ENCODE measurements at places on chromosomes 12 and 14.
A peak's percentile ranks its signal among the peaks of the same experiment; 100 is the strongest.

DNA sequence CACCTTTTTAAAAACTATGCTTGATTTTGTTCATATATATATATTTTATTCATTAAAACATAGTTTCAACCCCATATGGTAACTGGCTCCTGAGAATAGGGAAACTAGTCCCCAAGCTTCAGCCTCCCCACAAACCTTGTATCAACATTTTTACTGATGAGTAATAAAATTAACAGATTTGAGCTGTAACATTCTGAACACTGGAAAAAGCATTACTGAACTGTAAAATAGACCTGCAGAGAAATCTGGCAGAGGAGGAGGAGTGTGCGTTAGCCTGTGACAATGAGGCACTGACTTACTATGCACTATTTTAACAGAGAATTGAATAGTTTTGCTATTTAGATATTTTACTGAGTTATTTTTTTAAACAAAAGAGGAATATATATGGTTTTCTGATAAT lies 43.1 kb downstream of the FRS2 start:
- peak; percentile 33 for DNase-seq

DNA sequence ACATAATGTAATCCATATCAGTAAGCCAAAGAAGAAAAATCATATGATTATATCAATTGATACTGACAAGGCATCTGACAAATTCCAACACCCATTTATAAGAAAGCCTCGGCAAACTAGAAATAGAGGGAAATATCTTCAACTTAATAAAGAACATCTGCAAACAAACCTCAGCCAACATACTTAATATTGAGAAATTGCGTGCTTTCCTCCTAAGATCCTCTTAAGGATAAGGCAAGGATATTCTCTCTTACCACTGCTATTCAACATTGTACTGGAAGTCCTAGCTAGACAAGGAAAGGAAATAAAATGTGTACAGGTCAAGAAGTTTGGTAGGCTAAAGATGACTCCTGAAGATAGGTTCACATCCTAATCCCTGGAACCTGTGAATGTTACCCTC lies 115.9 kb downstream of the DERA start:
- no peak for DNase-seq

- no peak for DNase-seq
Measured at GRCh38 chr14:99412117-99413061, 68.3 kb downstream of the SETD3 start.

DNA sequence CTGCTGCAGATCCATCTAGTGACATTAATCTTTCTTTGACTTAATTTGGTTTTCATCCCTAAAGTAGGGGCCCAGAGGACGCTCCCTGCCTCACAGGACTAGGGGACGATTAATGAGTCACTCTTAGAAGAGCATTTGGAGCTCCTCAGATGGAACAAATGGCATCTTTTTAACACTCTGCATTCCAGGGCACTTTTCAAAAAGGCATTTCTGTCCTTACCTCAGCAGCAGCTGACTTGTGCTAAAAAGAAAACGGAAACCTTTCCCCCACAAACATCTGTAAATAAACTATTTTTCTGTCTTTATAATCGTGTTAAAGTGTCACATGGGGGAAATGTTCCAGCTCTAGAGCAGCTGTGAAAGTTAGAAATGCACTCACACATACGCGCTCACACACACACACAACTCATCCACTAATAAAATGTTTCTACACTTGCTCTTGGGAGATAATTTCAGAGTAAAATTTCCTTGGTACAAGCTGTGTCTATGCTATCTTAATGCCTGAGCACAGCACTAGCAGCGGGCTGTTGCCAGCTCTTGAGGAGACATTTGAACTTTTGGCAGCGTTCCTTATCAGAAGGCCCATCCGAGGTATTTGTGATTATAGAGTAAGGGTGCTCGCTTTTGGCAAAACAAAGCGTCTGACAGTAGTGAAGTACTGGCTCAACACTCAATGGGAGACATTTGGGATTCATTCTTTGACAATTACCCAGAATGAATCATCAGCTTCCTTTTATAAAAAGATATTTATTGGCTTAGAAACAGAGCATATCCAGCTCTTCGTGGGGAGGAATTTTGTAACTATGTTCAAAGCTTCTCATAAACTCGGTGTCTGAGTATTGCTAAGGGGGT lies 141.3 kb downstream of the PLXNC1 start:
- DNase-seq = peak; percentile 90

DNA sequence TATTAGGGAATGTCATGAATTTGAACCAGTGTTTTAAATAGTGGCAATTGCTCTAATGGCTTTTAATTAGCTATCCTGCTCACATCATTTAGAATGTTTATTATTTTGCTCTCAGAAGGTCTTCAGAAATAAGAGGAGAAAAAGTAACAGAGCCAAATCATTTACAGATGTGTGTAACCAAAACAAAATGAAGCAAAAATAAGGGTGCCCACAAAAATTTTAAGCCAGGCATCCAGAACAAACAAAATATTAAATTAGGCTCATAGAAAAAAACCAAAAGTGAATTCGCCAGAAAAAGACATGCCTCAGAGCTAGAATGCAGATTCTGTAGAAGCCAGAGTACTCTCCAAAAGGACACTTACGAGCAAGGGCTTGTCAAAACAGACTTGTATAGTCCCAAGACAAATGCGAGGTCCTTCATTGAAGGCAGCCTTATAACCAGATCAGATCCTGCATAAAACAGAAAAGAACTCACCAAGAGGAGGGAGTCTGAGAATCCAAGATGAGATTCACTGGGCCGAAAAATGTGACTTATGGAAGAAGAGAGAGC lies 20.2 kb upstream of the SERPINA1 start:
- DNase-seq = no peak

- DNase-seq = no peak
Measured at GRCh38 chr12:26372866-26373265, 177.5 kb downstream of the SSPN start.

DNA sequence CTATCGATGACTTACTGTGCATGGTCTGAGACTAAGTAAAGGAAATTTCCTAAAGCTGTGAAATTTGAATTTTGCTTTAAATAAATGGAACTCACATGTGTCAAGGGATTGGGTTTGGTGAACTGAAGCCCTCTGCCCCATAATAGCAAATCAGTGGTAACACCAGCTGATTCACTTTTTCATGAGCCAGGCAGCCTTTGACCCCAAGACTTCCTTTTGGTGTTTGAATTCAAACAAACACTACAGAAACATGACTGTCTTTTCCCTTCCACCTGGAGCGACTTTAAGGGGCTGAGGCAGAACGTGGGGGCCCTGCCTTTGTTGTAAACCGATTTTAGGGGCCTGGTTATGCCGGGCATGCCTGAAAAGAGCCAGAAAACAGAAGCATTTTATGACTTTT lies 28.8 kb downstream of the KCTD10 start:
- no peak for DNase-seq

GRCh38 chr12:5582541-5582940 lies 150.6 kb downstream of the NTF3 start:
- DNase-seq = no peak

- no peak for DNase-seq
Measured at GRCh38 chr14:25116607-25117006, 66.7 kb upstream of the STXBP6 start.

DNA sequence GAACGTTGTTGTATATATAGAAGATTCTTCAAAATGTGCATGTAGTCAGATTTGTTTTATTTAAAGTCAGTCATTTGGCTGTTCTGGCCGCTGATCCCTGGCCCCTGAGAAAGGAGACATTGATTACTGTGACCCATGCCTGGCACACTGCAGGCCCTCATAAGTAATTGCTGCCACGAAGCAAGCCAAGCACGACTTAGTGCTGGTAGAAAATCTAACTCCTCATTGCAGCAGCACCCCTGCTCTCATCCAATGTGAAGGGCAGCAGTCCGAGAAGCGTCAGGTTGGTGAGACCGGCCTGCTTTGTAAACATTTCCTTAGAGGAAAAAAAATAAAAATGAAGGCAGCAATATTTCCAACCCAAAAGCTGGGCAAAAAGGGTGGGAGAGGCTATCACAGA lies 22.8 kb upstream of the TMTC2 start:
- no peak for DNase-seq

- DNase-seq = no peak
Measured at GRCh38 chr12:39037115-39037514, 131.7 kb upstream of the CPNE8 start.

DNA sequence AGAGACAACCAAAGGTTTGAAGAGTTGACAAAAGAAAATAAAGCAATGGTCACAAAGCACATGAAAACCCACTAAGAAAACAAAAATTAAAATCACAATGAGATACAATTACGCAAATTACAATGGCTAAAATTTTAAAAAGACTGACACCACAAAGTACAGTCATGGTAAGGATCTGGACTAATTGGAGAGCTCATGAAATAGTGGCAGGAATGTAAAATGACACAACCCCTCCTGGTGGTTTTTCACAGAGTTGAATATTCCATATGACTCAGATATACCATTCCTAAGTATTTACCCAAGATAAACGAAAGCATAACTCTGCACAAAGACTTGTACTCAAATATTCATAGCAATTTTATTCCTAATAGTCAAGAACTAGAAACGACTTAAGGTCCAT lies 65.9 kb downstream of the NOVA1 start:
- no peak for DNase-seq

DNA sequence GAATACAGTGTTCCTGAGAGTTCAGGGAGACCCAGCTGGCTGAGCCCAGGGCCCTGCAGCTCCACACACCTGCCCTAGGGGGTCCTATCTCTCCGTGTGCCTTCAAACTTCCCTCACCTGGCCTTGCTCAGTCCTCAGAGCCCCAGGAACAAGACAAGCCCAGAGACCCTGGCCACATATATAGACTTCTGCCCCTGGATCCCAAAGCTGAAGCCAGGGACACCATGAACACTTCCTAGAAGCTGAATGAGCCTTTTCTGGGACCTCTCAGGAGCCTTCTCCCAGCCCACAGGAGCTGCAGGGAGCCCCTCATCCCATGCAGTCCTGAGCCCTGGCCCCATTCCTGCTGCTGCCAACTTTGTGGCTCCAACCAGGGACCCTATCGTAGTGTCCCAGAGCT lies 190.5 kb downstream of the DICER1 start:
- DNase-seq = no peak

GRCh38 chr12:50508970-50509663 lies 4.3 kb downstream of the DIP2B start:
- no peak for DNase-seq

- no peak for DNase-seq
Measured at GRCh38 chr14:74507085-74507484, 13.5 kb downstream of the ISCA2 start.

GRCh38 chr14:20503898-20504297 lies 1.4 kb upstream of the RNASE10 start:
- no peak for DNase-seq

DNA sequence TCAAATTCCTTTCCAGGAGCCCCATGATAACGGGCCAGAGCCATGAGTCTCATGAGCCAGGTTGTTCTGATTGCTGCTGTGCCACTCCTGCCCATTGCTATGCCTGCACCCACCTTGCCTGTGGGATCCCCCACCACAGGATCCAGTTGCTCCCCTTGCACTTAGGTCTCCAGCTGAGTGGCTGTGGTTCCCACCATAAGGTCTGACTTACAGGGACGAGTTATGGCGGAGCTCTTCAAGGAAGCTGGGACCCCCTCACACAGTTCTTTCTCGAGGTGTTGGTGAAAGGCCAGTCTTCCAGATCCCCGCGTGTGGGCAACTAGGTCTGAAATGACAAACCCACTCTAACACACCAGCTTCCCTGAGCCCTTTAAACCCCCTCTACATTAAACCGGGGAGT lies 111.9 kb upstream of the C14orf180 start:
- DNase-seq = no peak

DNA sequence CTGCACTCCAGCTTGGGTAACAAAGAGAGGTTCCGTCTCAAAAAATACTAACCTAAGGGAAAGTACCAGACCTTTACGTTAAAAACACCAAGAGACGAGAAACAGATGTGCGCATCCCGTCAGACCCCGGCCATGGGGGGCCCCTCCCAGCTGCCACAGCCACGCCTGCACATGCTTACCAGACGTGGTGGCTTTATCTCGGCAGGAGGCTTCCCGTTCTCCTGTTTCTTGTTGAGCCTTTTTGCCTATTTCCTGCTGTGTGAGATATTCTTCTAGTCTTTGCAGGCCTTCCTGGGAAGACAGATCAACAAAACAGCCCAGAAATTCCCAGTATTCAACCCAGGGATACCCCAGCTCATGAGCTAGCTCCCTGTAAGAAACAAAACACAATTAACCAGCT lies 23.6 kb downstream of the PGAM5 start:
- DNase-seq = no peak

DNA sequence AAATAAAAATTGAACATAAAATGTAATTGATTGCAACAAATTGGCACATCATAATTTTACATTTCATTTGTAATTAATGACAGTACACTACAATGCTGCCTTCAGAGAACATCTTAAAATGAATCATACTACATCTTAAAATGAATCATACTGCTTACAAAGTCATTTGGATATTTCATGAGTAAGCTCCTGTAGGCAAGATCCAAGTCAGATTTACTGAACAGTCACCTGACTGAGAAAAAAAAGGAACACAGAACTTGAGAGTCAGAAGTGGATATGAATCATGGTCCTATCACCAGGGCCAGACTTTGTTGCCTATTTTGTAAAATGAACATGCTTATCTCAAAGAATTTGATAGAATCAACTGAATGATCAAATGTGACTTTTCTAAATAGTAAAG lies 32.7 kb upstream of the FBLN5 start:
- DNase-seq = peak; percentile 90

DNA sequence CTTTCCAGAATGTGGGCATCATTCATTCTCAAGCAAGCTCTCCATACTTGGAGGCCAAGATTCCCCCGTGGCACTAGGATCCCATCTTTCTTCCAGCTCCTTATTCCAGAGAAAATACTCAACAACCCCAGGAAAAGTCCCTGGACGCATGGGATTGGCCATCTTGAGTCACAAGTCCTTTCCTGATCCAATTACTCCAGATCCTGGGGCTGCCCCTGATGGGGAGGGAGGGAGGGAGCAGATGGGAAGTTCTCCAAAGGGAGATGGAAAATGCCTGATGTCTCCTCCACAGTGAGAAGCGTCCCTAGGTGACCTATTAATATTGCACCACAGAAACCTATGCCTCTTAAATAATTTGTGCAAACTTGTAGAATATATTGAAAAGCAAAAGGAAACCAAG lies 12.4 kb upstream of the KCNK13 start:
- no peak for DNase-seq

GRCh38 chr12:20643822-20644221 lies 51.3 kb upstream of the SLCO1C1 start:
- no peak for DNase-seq

- DNase-seq = no peak
Measured at GRCh38 chr12:13176256-13176655, 20.3 kb upstream of the EMP1 start.

GRCh38 chr12:113262710-113263109 lies 41.4 kb downstream of the TPCN1 start:
- DNase-seq = no peak

DNA sequence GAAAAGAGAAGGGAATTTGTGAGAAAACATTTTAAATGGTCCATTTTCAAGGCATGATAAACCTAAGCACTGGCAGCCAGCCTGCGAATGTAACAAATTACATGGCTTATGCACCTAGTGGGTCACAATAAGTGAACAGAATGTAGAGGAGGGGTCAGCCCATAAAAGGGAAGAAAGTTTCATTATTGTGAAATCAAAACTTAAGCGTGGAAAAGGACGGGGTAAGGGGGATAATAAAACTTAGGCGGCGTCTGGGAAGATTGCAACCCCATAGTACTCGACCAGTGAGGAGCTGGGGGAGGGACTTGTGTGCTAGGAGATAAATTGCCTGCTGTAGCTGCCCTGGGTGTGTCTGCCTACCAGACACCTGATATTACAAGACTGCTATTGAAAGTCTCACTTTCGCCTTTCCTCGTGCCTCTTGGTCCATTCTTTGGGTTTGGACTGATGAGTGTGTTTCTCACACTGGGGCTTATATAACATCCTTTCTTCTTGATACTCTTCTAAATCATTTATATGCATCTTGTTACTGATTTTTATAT lies 40.6 kb downstream of the ZDHHC17 start:
- no peak for DNase-seq

- peak; percentile 41 for DNase-seq
Measured at GRCh38 chr12:98998697-98999299, 353.7 kb downstream of the APAF1 start.
